B cell (primary cell): ENCODE measurements at places on chromosomes 2 and 18.

GRCh38 chr2:190695739-190696138, 46.9 kb downstream of the NAB1 start:
- no peaks in the 10 kb centered on the region for H3K27me3 ChIP-seq
- peaks cover under 1% of the 10 kb centered on the region for H3K36me3 ChIP-seq

DNA sequence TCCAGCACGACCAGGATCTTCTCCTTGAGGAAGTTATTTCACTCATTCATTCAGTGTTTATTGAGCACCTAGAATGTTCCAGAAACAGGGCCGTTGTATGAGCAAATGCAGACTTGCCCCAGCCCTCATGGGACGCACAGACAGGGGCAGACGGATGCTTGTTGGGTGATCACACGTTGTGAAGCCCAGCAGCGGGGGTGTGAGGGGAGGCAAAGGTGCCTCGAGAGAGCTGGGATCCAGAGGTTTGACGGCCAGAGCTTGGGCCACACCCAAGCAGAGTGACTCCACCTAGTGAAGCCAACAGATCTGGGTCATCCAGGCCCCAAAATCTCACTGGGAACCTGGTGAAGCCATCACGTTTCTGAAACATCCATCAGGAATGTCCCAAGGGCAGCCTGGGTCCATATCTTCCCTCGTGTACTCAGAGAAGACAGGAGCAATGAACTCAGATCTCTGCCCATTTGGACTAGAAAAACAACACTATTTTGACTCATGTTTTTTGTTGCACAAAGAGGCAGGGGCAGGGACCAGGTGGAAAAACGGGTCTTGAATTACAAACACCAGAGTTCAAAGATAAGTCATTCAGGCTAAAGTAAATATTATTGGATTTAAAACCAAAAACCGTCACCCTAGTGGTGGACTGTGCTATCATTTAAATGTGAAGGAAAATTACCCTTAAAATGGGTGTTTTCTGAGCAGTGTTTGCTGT, 54.9 kb upstream of the RBM44 start:
- no peak overlapping the region for H3K4me3 ChIP-seq
- DNase-seq = no peak
- peaks cover 43% of the 10 kb centered on the region for H3K36me3 ChIP-seq
- no peak overlapping the region for H3K27ac ChIP-seq

DNA sequence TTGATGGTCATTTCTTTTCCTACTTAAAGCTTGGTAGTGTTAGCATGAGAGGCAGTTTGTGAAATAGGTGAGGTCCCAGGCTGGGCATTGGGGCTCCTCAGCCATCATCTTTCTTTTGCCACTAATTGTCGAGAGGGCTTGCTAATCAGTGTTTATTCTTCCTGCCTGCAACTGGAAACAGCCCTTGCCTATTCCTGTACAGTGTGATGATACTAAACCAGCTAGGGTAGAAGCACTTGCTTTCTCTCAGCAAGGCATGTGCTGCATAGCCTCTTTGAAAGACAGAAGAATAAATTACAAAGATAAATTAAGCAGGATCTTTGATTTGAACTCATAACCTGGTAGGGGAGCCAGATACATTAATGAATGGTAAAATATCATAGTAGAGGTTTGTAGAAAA, 16.6 kb upstream of the GPBAR1 start:
- no peaks in the 10 kb centered on the region for H3K4me1 ChIP-seq
- no peak overlapping the region for H3K27ac ChIP-seq
- H3K27me3 ChIP-seq = no peaks in the 10 kb centered on the region
- DNase-seq = no peak

GRCh38 chr2:65294701-65295100, 67.1 kb downstream of the ACTR2 start:
- no peaks in the 10 kb centered on the region for H3K4me1 ChIP-seq
- H3K27ac ChIP-seq = no peak overlapping the region
- DNase-seq = no peak
- no peaks in the 10 kb centered on the region for H3K36me3 ChIP-seq

- H3K27me3 ChIP-seq = no peaks in the 10 kb centered on the region
- peaks cover 2% of the 10 kb centered on the region for H3K36me3 ChIP-seq
- H3K4me3 ChIP-seq = no peak overlapping the region
- DNase-seq = no peak
Observed at GRCh38 chr2:201114846-201115245, 1.1 kb upstream of the CFLAR start.

GRCh38 chr2:63743982-63744966, 97.4 kb upstream of the UGP2 start:
- no peaks in the 10 kb centered on the region for H3K4me1 ChIP-seq
- no peak overlapping the region for H3K27ac ChIP-seq
- no peaks in the 10 kb centered on the region for H3K36me3 ChIP-seq
- no peaks in the 10 kb centered on the region for H3K27me3 ChIP-seq
- H3K4me3 ChIP-seq = no peak overlapping the region

- no peak for DNase-seq
- no peak overlapping the region for H3K27ac ChIP-seq
- no peaks in the 10 kb centered on the region for H3K4me1 ChIP-seq
- H3K4me3 ChIP-seq = no peak overlapping the region
Observed at GRCh38 chr2:43491065-43491639, 104.7 kb downstream of the THADA start.
